Activated T-cell treated with anti-CD3 and anti-CD28 coated beads, Interleukin-2, amount 50 U/mL, for 48 hours (primary cell): ENCODE measurements at places on chromosomes 2 and 18.

- no peak for DNase-seq
Observed at GRCh38 chr2:38147333-38148121, 71.6 kb upstream of the CYP1B1 start.

DNA sequence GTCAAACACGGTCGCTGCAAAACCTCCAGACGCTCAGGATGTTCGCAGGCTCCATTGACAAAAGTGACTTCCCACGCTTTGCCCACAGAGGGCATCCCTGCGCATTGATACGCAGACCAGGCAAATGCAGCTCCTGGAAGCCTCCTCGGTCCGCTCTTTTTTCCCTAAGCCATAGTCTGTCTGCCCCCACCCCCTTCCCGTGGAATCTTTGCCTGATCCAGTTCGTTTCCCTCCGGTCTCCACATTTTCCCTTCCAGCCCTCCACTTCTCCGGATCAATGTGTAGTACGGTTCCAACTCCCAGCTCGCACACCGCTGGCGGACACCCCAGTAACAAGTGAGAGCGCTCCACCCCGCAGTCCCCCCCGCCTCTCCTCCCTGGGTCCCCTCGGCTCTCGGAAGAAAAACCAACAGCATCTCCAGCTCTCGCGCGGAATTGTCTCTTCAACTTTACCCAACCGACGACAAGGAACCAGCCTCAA is at the start of gene DCC:
Gene DCC (plus strand): TSS at position 307 of the 481 bp plus-strand sequence. CDS start 591 bp downstream, outside the sequence.
- DNase-seq = no peak

- no peak for DNase-seq
Observed at GRCh38 chr2:223545830-223546229, 56.3 kb downstream of the SCG2 start.

GRCh38 chr2:158473719-158474392 is 17.1 kb downstream of the PKP4 start:
- DNase-seq = no peak

- DNase-seq = no peak
Observed at GRCh38 chr18:68721681-68722583, 7.0 kb upstream of the TMX3 start.

- no peak for DNase-seq
Observed at GRCh38 chr18:22113144-22113844, 56.1 kb upstream of the GATA6 start.

- no peak for DNase-seq
Observed at GRCh38 chr2:102025016-102025501, 33.3 kb downstream of the IL1R2 start.

- DNase-seq = no peak
Observed at GRCh38 chr2:17208511-17208910, 309.7 kb downstream of the RAD51AP2 start.

DNA sequence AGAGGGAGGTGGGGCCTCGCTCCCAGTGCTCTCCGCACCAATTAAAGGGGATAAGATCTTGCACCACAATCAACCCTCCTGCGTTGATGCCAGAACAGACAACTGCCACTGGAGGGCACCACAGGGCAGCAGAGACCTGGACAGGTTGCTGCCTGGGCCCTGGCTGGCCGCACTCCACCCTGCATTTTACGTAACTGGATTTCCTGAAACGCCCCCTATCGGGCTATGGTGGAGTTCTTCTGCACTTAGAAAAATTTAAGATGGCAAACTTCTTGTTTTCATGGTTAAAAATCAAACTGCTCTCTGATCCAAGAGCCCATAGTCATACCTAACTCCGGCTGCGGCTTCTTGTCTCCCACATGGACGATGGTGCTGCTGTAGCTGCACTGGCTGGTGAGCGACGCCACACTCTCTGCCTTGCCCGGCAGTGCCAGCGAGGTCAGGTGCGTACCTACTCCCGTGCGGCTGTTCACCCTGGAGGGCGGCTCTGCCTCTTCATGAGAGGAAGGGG is 16.8 kb upstream of the HES6 start:
- peak; percentile 83 for DNase-seq

GRCh38 chr2:120761164-120761861 is 25.6 kb downstream of the GLI2 start:
- no peak for DNase-seq

DNA sequence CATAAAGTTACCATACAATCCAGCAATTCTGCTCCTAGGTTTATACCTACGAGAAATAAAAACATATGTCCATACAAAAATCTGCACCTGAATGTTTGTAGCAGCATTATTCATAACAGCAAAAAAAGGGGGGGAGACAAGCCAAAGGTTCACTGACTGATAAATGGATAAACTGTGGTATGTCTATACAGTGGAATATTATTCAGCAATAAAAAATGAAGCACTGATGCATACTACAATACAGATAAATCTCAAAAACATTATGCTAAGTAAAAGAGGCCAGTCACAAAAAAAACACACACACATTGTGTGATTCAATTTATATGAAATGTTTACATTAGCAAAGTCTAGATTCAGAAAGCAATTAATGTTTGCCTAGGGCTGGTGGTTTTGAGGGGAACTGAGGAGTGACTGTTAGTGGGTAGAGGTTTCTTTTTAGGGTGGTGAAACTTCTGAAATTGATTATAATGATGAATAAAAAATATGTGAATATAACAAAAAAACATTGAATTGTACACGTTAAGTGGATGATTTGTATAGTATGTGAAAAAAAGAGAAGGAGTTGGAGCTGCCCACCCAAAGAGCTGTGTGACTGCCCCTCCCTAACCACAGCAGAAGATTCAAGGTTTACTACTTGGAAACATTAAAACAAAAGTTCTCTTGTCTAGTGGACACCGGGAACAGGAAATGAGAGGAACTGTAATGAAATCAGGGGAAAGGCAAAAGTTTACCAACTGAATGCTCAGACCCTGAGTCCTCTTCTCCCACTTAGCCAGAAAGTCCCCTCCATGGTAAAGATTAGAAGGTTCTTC is 13.4 kb downstream of the COLEC12 start:
- no peak for DNase-seq

DNA sequence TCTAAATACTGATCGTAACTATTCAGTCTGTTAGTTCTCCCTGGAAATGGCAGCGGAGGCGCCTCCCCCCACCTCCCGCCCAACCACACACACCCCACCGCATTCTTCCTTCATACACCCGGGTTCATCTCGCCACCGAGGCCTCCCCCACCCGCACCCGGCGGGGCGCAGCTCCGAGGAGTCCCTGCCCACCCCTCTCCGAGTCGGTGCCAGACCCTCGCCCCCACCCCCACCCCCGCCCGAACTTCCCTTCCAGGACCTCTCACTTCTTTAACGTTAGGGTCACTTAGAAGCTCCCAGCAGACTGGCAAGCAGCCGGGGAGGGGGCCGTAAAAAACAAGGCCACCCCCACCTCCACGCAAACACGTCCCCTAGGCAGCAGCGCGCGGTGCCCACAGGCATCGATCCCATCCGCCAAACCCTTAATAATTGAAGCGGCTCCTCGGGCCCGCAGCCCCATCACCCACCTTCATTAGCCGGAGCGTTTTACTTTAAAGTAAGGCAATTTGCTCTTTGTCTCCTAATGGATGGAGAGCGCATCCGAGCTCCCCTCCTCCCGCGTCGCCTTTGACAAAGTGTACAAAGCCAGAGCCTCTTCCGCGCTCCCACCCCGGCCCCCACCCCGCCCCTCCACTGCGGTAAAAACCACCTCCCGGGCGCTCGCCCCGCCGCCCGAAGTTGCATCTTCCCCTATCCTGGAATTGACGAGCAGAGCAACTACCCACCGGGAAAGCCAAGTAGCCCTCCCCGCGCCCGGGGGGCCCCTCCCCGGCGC is 624 bp downstream of the ZNF516 start:
- DNase-seq = no peak

GRCh38 chr2:40360652-40361051 is 91.2 kb downstream of the SLC8A1 start:
- DNase-seq = no peak

GRCh38 chr2:216082805-216083204 is 1.1 kb downstream of the TMEM169 start:
- DNase-seq = no peak

DNA sequence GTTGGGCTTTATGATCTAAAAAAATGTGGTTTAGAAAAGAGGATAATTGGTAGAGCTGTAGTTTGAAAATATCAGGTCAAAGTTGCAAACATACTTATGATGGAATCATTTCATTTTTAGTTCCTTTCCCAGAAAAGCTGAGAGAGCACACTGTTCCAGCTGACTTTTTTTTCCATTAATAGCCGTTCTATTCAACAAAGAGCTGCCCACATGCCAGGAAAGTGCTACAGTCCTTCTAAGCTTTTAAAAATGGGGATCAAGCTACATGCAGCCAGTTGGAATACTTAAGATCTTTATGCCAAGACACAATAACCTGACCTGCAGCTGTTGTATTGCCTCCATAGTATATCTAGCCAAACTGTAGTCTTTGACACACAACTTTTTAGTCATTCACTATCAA is 111.5 kb downstream of the GALNT3 start:
- no peak for DNase-seq

DNA sequence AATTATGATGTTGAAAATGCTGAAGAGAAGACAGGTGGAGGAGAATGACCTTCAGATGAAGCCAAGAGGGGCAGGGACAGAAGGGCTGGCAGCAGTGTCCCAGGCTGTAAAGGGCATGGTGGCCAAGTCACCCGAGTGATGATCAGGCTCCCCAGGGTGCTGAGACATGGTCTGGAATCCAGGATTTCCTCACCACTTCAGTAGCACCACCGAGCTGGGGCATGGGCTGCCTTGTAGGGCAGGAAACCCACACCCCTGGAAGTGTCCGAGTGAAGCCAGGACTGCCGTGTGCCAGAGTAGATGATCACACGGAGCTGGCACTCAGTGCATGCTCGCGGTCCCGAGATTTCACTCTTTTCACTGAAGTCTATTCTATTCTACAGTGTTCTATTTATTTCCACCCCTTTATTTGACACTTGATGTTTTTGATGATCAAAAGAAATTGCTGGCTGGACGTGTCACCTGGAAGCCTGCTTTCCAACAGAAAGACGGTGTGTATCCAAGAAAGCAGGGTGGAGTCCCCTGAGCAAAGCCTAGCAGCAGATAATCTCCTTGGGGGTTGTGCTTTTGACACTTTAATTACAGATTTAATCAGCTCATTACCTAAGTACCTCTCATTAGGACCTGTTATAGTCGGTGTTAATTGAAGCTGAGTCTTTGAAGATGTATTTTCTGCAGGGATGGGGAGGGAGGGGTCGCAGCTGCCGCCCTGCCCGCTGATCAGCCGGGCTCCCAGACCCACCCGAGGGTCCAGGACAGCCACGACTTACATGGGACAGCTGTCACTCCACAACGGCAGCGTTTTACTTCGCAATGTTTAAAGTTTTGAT is 92.3 kb downstream of the SEPTIN10 start:
- DNase-seq = no peak

GRCh38 chr2:17298453-17298852 is 219.8 kb downstream of the RAD51AP2 start:
- DNase-seq = no peak

GRCh38 chr2:113176696-113177355 is 3.1 kb downstream of the PSD4 start:
- no peak for DNase-seq

DNA sequence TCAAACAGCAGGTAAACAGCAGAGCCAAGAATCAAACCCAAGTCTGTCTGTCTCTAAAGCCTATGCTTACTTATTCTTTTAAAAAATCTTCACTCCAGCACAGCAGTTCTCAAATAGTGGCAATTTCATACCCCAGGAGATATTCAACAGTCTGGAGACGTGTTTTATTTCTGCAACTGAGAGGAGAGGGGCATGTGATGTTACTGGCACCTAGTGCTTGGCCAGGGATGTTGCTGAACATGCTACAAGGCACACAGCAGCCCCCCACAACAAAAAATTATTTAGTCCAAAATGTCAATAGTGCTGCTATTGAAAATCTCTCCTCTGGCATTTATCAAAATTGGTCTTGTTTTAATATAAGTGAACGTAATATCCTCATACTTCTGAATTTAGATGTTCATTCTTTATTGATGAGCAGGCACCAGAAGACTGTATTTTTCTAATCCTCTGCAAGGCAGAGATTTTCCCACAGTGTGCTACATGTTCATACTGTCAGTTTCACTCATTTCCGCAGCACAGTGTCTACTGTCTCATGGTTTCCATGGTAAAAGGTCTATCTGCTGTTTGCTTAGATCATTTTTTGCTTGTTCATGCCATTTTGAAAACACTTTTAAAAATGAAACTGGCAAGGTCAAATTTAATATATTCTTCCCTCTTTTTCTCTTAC is 90.5 kb downstream of the LRATD1 start:
- DNase-seq = no peak

- DNase-seq = no peak
Observed at GRCh38 chr18:31407649-31408048, 31.1 kb downstream of the DSG4 start.

DNA sequence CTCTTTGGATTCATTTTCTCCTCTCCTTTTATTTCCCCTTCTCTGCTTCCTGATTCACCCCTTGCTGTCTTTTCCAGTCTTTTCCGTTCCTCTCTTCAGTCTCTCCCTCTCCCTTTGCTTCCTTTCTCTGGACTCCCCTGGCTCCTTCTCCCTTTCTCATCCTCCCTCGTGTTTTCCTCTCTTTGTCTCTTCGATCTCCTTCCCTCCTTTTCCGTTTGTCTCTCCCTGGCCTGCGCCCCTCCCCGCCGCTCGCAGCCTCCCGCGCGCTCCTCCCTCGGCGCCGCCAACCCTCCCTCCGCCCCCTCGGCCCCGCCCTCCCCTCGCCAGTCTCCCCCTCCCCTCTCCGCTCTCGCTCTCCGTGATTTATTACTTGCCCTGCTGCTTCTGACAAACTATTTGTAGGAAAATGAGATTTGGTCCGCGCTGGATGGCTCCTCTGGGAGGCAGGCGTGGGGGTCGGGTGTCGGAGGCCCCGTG is 46.0 kb upstream of the PAX8 start:
- DNase-seq = peak; percentile 49

DNA sequence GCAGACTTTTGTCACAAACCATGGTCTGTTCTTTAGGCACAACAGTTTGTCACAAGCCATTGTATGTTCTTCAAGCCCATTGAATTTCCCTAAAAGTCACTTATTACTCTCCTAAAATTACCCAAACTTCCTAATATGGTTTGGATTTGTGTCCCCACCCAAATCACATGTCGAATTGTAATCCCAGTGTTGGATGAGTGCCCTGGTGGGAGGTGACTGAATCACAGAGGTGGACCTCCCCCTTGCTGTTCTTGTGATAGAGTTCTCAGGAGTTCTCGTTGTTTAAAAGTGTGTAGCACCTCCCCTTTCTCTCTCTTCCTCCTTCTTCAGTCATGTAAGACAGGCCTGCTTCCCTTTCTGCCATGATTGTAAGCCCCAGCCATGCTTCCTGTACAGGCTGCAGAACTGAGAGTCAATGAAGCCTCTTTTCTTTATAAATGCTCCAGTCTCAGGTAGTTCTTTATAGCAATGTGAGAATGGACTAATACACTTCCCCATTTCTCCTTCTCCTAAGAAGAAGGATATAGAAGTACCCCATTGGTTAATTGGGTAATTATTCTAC is 11.2 kb upstream of the GYPC start:
- DNase-seq = no peak
